ENCODE measurements at places on chromosomes 7 and 10.
A peak's percentile ranks its signal among the peaks of the same experiment; 100 is the strongest.

DNA sequence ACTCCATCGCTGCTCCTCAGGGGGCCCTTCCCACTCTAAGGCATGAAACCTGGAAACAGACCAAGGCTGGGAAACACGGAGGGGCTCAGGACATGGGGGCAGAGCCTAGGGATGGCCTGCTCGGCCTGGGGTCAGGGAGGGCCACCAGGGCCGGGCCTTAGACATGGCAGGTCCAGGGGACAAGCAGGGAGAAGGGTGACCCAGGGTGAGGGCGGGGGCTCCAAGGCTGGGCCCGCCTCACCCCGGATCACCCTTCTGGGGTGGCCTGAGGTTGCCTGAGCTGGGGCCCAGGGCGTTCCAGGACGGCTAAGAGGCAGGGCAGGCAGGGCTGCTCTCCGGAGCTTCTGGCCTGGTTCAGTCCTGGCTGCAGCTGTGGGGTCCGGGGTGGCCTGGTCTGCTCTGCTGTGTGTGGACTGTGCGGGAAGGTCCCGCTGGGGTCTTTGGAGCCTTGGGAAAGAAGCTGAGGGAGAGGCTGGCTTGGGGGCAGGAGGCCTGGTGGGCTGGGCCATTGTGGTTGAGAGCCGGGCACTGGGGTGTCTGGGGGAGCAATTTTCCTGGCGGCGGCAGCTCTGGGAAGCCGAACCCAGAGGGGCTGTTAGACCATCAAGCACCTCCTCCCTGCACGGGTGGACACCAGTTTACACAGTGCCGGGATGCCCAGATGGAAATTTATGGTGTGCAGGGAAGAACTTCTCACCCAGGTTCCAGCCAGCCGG is 52.2 kb downstream of the UNCX start:
- no peak for DNase-seq

- no peak for DNase-seq
These were observed 43.1 kb upstream of the SEMA3A start for GRCh38 chr7:84237533-84238173.

- DNase-seq, result peak; percentile 81
These were observed 18.7 kb downstream of the SRRM3 start for GRCh38 chr7:76220185-76221057.

- no peak for DNase-seq
These were observed 9.6 kb downstream of the CFTR start for GRCh38 chr7:117489430-117489829.

GRCh38 chr7:33185786-33186185 is 56.4 kb downstream of the BBS9 start:
- DNase-seq, result peak; percentile 56

GRCh38 chr7:74043523-74043951 is 15.6 kb downstream of the ELN start:
- peak; percentile 79 for DNase-seq

- DNase-seq, result no peak
These were observed 34.9 kb upstream of the LEP start for GRCh38 chr7:128206017-128206746.

DNA sequence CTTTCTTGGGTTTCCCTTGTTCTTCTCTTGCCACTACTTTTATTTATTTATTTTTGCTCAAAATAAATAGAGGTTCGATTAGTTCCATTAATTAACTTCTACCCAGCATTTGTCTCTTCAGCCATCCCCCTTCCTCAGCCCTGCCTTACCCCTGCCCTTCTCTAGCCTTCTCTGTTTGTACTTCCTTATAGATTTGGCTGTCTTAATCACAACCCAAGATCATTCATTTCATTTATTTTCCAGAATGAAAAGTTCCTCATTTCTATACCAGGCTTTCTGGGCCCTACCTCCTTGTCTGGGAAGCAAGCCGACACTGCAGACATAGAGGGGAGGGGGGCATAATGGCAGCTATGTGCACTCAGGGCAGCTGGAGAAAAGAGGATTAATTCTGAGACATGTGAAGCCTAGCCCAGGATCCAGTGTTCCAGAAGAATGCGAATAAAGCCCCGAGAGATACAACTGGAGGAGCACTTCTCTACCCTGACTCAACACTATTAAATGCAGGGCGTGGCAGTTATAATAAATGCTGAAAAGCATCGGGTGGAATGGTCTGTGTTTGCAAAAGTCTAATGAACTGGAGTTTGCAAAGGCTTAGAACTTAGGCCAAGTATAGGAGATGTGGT is 6.4 kb upstream of the PDCD4 start:
- peak; percentile 68 for DNase-seq

GRCh38 chr10:126087796-126088505 is 191.6 kb downstream of the FANK1 start:
- no peak for DNase-seq

- no peak for DNase-seq
These were observed 186.4 kb downstream of the LRRC4 start for GRCh38 chr7:127844707-127845331.

GRCh38 chr10:131549116-131549515 is 237.6 kb upstream of the TCERG1L start:
- DNase-seq, result no peak

GRCh38 chr7:50677638-50677996 is 105.1 kb downstream of the GRB10 start:
- no peak for DNase-seq

DNA sequence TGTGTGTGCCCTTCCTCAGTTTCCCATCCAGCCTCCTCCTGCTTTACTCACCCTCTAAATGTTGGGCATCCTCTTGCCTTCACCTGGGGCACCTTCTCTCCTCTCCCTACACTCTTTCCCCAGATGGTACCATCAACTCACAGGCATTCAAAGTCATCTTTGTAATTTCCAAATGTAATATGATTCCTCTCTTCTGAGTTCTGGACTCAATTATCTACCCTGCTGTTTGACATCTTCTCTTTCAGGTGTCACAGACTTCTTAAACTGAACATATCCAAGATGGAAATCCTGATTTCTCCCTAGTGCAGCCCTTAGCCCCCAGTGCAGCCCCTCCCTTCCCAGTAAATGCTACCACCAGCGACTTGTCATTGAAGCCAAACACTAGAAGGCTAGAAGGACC is 422.8 kb downstream of the KCNMA1 start:
- no peak for DNase-seq

DNA sequence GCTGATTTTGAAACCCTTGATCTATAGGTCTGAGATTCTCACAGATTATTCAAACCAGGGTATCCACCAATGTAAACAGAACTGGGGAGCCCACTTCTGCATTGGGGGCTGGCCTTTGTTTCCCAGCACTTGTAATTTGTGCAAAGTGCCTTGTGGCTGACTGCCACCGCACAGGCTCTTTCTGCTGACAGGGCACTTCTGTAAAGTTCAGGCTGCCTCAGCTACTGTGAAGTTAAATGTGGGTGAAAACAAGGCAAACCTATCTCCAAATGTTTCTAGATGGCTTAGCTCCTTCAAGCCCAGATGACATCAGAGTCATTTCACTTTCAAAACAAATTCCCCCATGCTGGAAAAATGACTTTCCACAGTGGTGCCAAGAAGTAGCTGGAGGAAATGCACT is 54.7 kb downstream of the GRID1 start:
- DNase-seq, result no peak

DNA sequence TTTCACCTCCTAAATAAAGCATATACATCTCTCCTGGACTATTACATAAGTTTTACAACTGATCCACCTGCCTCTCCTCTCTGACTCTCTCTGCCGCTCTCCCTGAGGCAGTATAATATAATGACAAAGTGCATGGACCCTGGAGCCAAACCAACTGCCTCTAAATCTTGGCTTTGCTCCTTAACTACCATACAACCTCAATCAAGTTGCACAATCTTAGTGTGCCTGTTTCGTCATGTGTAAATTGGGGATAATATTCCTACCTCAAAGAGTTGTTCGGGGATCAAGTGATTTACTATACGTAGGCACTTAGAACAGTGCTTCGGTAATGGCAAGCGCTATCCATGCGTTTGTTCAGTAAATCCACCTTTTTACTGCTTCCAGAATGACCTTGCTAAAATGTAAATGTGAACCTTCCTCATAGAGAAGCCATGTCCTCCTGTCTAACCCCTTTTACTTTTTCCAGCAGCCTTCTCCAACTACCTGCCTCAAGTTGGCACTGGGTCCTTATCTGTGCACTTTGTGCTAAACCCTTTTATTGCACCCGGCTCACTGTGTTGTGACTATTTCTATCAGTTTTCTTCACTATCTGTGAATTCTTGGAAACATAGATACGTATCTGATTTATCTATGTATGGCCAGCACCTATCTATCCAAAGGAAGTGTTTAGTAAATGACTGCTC is 30.6 kb upstream of the DLD start:
- DNase-seq, result no peak

GRCh38 chr7:44059219-44060090 is 5.9 kb downstream of the PGAM2 start:
- DNase-seq, result no peak

- DNase-seq, result no peak
These were observed 96.4 kb downstream of the MKI67 start for GRCh38 chr10:128029731-128030369.

DNA sequence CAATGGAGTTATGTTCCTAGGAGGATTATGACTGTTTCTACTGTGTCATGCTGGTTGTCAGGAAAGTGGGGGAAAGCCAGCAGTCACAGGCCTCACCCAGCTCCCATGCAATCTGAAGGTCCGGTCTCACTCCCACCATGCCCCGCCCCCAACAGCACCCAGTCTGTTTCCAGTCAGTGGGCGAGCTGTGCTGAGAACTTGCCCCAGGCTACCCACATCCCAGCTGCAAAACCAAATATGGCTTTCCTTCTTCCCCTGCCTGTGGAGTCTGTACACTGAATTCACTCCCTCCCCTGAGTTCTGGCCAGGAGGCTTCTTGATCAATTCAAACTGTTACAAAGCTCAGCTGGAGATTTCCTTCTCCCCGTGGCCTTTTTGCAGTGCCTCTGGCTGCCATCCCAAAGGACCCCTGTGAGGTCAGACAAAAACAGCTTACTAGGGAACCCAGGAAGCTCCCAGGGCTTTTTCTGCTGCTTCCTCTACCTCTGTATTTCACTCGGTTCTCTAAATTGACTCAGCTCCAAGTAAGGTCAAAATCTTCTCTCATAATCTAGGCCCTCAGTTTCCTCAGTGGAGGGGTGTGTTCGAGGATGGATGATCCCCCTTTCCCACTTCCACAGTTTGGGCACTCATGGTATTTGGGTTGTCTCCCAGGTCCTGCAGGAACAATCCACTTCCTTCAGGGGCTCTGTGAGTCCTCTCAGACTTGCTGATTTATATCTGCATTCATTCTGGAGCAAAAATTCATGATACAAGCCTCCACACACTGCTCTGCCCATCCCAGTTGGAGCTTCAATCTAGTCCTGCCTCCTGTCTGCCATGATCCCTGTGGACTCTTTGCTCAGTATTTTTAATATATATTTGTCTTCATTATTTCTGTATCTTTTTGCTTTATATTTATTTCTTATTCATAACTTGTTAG is 205.5 kb downstream of the SEMA3D start:
- no peak for DNase-seq

DNA sequence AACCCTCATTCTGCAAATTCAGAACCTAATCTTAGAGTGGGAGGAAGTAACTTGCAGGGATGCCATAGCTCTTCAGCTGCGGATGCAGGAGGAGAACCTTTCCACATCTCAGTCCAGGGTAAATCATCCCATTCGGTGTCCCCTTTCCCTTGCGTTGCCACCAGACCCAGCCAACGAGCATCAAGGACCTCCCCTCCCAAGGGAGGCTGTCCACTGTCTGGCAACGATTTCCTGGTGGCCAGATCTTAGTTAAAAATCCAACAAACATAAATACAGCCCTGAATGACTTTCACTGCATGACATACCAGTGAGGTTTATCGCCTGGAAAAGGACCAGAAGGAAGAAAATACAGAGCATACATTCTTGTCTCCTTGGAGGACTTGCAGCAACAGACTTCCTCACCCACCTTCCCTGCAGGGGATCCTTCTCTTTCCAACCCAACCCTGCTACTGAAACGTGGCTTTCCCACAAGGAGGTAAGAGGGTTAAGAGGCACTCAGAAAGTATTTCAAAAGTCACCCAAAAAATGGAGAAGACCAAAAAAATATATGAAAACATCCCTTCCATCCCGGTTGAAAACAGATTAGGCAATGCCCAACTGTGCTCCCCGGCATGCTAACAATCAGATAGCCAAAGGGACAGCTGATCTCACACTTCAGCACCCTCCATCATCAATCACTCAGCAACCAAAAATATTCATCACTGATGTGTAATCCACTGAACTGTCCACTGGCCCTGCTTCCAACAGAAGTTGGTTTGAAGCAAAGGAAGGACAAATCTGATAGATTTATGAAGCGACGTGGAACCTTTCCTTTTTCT is 206.6 kb downstream of the TNS3 start:
- DNase-seq, result no peak

GRCh38 chr7:20246236-20246635 is 29.1 kb upstream of the MACC1 start:
- no peak for DNase-seq

DNA sequence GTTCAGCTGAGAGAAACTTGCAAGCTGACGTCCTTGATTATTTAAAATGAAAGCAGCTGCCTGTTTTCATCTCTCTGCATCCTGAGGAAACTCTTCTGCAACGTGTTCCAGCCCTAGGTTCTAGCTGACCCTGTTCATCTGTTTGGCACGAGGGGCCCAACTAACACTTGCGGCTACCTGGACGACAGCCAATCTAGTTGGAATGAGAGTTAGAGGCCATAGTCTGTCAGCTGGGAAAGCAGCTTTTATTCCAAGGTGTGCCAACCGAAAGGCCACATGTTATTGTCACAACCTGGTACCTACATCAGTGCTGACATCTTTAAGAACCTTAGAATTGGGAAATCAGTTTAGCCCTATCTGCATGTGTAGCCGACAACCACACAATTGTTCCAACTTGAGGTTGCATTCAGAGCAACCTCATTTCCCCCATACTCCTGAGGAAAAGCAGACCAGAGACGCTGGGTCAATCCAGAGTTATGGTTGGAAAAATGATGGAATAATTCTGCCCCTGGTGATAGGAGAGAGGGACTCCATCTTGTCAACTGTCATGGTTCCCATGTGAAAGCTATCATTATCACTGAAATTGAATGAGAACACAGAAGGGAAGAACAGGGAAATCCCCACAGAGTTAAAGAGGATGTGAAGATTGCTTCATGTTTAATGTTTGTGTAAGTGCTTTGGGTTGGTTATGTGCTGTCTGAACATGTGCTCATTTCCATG is 121.6 kb downstream of the EGFR start:
- DNase-seq, result no peak
